ENCODE measurements at places on chromosomes 2 and 18.

GRCh38 chr2:74835831-74836674, 2.1 kb downstream of the HK2 start:
- DNase-seq, result no peak

GRCh38 chr2:121123268-121123667, 161.7 kb downstream of the TFCP2L1 start:
- no peak for DNase-seq

DNA sequence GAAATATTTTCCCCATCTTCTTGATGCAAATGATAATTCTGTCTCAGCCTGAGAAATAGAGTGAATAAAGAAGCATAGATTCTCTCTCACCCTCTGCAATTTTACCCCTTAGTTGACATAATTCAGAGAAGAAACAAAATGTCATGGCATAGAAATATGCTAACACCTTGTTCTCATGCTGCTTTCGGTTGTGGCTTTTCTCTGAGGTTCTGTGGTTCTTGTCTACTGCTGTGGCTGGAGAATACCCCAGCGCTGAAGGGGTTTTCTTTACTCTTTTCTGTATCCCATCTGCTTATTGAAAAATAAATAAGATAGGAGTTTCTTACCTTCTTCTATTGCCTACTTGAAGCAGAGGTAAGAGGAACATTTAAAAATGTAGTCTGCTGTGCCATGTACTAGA, 15.4 kb upstream of the RAB27B start:
- DNase-seq, result no peak

DNA sequence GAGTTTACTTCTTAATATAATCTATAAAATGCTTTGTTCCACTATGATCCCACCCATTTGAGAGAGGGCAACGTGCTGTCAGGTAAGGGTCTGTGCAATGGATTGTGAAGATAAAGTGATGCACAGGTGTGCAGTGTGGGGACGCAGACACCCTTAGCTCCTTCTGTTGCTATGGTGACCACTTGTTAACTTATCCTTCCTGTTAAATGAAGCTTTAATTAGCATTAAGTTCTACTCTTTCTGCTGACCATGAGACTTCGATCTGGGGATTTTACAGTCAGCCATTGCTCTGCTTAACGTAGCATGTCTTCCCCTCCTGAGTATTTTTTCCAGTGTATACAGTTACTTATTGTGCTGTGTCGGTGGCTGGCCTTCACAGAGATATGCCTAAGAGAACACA, 23.1 kb upstream of the ALKAL2 start:
- no peak for DNase-seq

GRCh38 chr2:120402067-120402433, 56.1 kb downstream of the INHBB start:
- DNase-seq, result no peak

DNA sequence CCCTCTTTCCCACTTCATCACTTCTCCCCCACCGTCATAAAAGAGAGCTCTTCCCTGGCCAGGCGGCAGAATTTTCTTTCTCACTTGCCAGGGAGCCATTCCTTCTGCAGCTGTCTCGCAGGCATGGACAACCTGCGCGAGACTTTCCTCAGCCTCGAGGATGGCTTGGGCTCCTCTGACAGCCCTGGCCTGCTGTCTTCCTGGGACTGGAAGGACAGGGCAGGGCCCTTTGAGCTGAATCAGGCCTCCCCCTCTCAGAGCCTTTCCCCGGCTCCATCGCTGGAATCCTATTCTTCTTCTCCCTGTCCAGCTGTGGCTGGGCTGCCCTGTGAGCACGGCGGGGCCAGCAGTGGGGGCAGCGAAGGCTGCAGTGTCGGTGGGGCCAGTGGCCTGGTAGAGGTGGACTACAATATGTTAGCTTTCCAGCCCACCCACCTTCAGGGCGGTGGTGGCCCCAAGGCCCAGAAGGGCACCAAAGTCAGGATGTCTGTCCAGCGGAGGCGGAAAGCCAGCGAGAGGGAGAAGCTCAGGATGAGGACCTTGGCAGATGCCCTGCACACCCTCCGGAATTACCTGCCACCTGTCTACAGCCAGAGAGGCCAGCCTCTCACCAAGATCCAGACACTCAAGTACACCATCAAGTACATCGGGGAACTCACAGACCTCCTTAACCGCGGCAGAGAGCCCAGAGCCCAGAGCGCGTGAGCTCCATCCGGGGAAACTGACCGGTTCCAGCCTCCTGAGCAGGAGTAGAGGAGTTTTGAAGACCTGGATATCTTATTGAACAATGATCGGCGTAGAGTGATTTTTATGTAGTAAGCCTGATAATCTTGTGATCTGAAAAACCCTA, at the start of gene MSGN1:
TSS of gene MSGN1 (plus strand) at position 65 of the 850 bp plus-strand sequence. CDS start at position 124, 59 bp downstream.
- no peak for DNase-seq

- DNase-seq, result no peak
Observed at GRCh38 chr2:30683236-30683956, 123.8 kb downstream of the CAPN13 start.

GRCh38 chr2:60565472-60565871, 12.0 kb upstream of the BCL11A start:
- no peak for DNase-seq

DNA sequence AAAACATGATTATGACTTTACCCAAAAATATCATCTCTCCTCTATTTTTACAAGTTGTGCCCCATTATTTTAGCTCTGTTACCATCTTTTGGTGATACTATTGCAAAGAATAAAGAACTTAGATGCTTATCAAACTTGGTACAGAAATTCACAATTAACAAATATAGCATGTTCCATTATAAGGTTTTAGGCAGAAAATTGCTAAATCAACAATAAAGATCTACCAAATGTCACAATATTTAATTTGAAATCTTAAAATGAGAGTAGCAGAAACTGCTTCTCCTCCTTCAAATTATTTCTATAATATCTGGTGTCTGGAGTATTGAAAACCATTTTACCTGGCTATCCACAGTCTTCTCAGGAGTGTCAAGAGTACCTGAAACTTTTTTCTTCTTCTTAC, 8.7 kb downstream of the NIFK start:
- no peak for DNase-seq

All from T-helper 17 cell (primary cell).